Transverse colon (tissue), 4 donors: ENCODE measurements at places on chromosomes 11 and 22. TPM values are rescaled to one million over a fixed set of nuclear protein-coding genes. Genes with fewer than 3 reads are reported as not detected.
A peak's percentile ranks its signal among the peaks of the same experiment; 100 is the strongest.

Gene RNF215
- total RNA-seq = 9.7 TPM

Gene LARGE2
- 0.60 TPM for total RNA-seq

Gene CABP4
- total RNA-seq = not detected

Gene DDX25
- total RNA-seq = not detected

Gene TESMIN
- 7.5 TPM for total RNA-seq

Gene MYBPC3
- total RNA-seq = not detected

Gene NXPE2
- 29.1 TPM for total RNA-seq

DNA sequence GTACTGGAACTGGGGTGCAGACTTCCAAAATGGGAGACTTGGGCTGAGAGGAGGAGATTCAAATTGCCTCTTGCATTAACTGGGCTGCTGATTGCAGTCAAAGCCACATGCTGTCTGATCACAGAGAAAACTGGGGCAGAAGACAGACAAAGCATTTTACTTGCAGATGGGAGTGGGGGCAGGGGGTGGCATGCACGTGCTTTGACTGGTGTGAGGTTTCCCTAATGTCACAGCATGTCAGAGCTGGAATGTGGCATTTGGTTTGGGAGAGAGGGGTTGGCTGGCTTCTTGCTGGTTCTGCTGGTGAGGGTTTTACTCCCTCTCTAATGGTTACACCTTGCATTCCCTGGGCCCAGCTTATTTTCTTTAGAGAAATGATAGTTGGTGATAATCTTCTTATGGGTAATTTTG is 2.9 kb downstream of the TUB start:
- DNase-seq = no peak

DNA sequence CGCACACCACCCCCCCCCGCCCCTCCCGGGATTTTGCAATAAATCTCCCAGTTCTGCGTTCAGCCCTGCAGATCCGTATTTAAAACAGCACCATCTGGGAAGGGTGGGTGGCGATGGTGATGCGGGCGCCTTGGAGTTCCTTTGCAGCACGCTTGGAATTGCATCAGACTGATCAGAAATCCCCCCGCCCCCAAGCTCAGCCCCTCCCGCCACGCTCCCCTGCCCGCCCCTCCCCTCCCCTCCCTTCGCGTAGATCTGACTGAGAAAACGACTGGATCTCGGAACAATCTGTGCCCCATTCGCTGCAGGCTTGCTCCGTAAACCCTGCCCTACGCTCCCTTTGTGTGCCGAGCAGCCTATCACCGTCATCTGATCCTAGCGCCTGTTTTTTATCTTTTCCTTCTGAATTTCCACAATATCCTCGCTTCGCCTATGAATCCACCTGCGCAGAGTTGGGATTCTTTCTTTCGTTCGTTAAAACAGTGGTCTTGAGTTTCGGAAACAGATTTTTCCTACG is 18.1 kb upstream of the BDNF start:
- DNase-seq = peak; percentile 9

GRCh38 chr22:18013947-18014346 is 10.4 kb downstream of the MICAL3 start:
- DNase-seq = no peak

GRCh38 chr22:50473855-50474671 is 772 bp downstream of the SBF1 start:
- DNase-seq = peak; percentile 44

DNA sequence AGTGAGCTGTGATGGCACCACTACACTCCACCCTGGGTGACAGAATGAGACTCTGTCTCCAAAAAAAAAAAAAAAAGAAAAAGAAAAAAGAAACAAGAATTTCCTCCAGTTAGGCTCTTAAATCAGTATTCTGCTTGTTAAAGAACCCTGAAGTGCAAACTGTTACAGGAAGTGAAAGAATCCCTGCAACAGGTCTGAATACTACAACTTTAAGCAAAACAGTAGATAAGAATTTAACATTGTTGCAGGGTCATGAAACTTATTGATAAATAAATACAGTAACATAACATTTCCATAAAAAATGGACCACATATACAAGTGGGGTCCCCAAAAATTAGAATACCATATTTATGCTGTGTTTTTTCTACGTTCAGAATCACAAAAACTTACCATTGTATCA is 35.8 kb downstream of the FCHSD2 start:
- DNase-seq = no peak

- peak; percentile 3 for DNase-seq
Observed at GRCh38 chr22:49590381-49590780, 237.3 kb downstream of the BRD1 start.

GRCh38 chr11:130932086-130932712 is 15.9 kb upstream of the SNX19 start:
- DNase-seq = no peak

GRCh38 chr11:131579932-131580387 is 209.5 kb downstream of the NTM start:
- no peak for DNase-seq

GRCh38 chr22:41563051-41563711 is 2.4 kb downstream of the CSDC2 start:
- DNase-seq = no peak

- DNase-seq = no peak
Observed at GRCh38 chr11:103623933-103624332, 412.5 kb upstream of the DDI1 start.

GRCh38 chr11:65663639-65664200 is 1.0 kb upstream of the RELA start:
- DNase-seq = peak; percentile 66

- DNase-seq = no peak
Observed at GRCh38 chr11:79783833-79784232, 343.0 kb upstream of the TENM4 start.
